ENCODE measurements at places on chromosomes 3 and 15.

GRCh38 chr3:73327052-73327451 lies 265.6 kb downstream of the EBLN2 start:
- DNase-seq = no peak

- DNase-seq = no peak
Measured at GRCh38 chr3:12925648-12926047, 84.3 kb upstream of the RPL32 start.

DNA sequence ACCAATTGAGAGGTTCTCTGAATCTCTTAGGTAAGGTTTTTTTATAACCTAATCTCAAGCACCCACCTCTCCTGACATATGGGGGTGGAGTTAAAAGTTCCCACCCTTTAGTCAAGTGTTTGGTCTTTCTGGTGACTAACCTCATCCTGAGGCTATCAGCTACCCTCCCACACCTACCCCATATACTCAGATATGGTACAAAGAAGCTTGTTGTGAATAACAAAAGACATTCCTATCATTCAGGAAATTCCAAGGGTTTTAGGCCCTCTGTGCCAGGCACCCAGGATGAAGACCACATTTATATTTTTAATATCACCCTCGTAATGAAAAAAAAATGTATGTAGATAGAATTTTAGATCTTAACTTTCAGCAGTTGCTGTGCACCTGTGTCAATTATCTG lies 9.0 kb downstream of the CHMP2B start:
- DNase-seq = no peak

DNA sequence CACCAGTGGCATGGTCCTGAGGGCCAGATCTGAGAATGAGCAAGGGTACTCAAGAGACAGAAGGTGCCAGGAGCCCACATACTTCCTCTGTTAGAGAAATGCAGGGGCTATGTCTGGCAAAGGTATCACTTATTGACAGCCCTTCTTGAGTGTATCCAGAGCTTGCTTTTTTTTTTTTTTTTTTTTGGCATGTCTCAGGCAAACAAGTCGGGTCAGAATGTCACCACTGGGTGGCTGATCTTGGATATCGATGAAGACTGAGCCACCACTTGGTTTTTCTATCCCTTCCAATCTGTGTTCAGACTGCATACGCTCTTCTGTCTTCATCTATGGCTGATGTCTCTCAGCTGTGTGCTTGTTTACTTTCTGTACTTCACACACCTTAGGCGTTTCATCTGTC lies 363.4 kb upstream of the C2CD4B start:
- DNase-seq = no peak

GRCh38 chr3:5489536-5489935 lies 302.0 kb downstream of the EDEM1 start:
- DNase-seq = no peak

DNA sequence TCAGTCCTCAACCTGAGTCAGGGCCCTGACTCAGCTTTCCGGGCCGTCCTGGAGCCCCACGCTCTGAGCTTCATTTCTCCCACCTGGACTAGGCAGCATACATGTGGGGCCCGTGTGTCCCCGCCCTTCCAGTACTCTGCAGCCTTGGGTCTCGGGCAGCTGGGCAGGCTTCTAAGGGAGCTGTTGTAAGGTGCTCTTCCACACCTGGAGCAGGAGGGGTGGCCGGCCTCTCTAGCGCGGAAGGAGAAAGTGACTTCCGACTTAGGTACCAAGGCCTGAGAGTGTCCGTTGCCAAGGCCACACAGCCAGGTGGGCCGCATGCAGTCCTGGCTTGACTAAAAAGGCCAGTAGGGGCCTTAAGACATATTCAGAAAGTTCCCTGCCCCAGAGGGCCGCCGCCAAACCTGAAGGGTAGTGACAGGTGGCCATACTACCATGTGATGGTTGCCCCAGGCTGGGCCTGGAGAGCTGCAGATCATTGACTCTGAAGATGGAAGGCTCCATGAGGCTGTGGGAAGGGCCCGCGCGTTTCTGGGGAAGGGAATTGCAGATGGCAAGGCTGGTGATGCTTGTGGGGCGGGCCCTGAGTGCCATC lies 9.4 kb upstream of the SEMA3B start:
- DNase-seq = no peak

DNA sequence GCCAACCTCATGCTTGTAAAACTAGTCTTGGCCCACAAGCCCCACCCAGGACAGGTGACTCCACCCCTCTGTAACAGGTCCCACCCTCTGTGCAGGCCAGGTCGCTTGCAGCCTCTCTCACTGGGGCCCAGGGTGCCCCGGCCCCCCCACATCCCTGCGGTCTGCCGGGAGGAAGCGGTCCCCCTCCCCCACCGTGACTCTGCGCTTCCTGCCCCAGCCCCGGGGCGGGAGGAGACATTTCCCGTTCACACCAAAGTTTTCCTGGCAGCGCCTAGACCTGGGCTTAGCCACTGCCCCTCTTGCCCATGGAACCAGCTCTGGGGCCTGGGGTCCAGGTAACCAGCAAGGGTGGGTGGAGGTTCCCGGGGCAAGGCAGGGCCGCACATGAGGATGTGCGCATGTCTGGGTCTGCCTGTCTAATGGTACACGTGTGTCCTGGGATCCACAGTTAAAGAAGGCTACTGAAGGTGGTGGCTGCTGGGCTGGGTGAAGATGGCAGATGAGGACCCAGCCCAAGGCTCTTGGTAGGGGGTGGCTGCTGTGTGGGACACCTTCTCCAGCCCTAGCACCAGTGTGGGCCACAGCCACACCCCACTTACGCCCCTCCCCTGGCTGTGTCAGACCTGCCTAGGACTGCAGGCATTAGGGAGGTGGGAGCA lies 8.4 kb downstream of the NBEAL2 start:
- DNase-seq = no peak

GRCh38 chr15:48297668-48298067 lies 33.6 kb upstream of the DUT start:
- no peak for DNase-seq

GRCh38 chr3:17554078-17554477 lies 188.4 kb downstream of the TBC1D5 start:
- DNase-seq = no peak

GRCh38 chr3:188571531-188572095 lies 417.7 kb downstream of the LPP start:
- DNase-seq = no peak
